ENCODE measurements at places on chromosomes 7 and 10.

- no peak for DNase-seq
Observed at GRCh38 chr7:132944774-132945173, 137.1 kb downstream of the CHCHD3 start.

DNA sequence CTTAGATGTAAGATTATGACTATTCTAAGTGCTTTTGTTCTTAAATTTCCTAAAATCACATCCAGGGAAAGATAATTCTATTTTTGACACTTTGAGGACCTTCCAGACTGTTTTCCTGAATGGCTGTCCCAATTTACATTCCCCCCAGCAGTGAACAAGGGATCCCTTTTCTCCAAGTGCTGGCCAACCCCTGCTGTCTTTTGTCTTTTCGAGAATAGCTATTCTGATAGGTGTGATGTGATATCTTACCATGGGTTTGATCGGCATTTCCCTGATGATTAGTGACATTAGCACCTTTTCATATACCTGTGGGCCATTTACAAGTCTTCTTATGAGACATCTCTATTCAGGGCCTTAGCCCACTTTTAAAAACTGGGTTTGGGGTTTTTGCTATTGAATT, 526.7 kb upstream of the FZD8 start:
- no peak for DNase-seq

GRCh38 chr7:42768045-42768444, 143.8 kb downstream of the C7orf25 start:
- DNase-seq = no peak

DNA sequence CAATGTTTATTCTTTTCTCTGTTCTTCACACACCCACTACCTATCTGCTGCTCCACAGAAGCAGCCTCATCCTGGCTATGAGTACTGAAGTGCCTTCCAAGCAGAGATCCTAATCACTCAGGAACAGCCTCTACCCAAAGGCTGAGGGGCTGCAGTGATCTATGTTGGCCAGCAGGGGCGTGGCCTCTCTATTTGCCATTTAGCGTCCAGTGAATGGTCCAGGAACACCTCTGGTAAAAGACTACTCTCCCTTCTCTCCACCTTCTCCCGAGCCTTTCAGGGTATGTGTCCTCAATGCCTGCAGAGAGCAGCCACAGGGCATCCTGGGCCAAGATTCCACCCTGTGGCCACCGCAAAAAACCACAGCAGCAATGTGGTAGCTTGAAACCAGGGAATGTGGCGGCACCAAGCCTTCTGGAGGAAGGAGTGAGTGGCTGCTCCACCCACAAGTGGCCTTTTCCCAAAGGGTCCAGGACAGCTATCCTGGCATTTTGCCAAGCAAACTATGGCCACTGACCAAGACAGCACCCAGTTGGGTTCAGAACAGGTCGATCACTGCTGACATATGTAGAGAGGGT, 70.9 kb downstream of the SYPL1 start:
- no peak for DNase-seq

DNA sequence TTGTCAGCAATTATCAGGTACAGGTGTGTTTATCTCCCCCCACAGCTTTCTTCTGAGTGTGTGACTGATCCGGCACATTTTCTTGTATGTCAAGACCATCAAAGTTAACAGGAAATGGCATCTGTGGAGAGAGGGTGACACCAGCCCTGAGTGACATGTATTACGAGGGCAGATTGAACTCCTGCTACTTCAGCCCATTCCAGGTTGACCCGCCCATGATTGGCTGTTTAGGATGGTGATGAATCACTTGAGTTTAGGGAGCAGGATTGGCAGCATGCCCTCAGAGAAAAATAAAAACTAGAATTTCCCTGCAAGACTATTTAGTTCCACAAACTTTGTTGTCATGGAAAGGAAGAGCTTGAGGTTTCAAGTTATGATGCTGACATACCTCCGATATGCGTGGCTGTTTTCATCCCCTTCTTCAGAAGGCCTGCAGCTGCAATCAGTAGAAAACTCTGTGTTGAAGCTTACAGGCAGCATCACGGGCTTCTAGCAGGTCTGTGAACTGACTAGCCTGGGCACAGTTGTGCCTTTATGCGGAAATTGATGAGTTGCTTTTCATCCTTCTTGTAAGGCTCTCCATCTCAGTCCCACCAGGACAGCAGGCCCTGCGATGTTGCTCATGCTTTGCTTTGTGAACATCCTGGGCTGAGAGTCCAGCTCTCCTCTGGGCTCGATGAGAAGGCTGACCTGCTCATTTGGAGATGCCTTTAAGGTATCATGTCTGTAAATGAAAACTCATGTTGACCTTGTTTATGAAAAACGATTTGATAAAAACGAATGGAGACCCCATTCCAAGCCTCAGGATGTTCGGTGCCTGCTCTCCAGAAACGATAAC, 8.0 kb upstream of the CELF2 start:
- no peak for DNase-seq

- peak; percentile 51 for DNase-seq
Observed at GRCh38 chr10:52308251-52309031, 5.6 kb upstream of the DKK1 start.

DNA sequence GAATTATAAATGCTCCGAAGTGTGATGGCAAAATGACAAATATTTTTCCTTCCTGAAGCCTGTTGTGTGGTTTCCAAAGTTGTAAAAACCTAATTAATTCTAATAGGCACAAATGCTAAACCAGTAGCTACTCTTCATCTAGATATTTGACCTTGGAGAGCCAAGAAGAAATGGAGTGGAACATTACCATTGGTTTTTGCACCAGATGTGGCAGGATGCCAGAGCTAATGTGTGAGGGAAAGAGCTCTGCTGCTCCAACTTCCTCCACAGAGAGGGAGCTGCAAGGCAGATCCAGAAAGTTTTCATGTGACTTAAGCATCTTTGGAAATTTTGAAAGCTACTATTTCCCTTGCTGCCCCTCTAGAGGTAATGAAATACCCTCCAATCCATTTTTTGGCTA, 65.1 kb upstream of the HPS1 start:
- DNase-seq = no peak

DNA sequence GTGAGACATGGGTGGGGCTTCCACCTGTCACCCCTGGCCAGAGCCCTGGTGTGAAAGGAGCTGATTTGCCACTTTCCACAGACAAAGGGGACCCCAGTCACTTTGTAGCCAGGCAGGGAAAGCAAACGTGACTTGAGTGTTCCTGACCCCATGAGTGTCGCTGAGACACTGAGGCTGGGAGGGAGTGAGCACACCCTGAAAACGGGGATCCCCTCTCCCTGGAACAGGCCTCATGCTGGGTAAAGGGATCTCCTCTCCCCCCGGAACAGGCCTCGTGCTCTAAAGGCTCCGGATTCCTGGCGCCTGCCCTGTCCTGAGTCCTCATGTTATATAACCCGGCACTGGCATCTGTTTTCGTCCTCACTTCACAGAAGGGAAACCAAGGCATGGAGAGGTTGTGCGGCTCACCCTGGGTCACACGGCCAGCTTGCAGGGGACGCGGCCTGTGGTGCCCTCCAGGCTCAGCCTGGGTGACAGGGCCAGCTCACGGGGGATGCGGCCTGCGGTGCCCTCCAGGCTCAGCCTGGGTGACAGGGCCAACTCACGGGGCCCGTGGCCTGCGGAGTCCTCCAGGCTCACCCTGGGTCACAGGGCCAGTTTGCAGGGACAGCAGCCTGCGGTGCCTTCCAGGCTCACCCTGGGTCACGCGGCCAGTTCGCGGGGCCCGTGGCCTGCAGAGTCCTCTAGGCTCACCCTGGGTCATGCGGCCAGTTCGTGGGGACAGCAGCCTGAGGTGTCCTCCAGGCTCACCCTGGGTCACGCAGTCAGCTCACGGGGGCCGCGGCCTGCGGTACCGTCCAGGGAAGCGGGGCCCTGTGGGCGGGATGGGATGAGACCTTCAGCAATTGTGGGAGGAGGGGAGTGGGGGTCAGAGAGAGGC, 104.7 kb downstream of the PDGFA start:
- no peak for DNase-seq

DNA sequence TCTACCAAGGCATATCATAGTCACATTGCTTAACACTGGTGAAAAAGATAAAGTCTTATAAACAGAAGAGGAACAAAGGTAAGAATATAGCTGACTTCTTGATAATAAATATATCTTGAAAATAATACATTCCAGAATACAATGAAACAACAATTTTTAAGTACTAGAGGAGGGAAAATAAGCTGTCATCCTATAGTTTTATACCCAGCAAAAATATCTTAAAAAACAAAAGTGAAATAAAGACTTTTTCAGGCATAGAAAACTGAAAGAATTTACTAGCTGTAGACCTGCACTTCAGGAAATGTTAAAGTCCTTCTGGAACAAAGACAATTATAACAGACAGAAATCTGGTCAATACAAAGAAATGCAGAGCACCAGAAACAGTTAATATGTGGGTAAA, 21.4 kb upstream of the MACROH2A2 start:
- DNase-seq = no peak

DNA sequence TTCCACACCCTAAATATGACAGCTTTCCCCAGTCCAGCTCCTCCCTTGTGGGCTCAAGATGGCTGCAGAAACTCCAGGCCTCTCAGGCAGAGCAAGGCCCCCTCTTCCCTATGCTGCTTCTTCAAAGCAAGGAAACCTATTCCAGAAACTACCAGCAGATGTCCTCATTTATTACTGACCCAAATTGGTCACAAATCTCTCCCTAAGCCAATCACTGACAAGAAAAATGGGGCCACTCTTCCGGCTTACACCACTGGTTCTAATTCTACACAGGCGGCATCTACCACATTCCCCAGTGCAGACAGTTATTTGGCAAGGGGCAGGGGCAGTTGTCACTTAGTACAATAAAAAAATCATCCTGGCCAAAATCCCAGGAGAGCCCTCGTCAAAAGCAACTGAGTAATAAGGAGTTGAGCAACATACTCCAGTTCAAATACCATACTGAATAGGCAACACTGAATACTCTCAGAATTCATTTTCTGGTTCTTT, 150.4 kb downstream of the SFMBT2 start:
- DNase-seq = peak; percentile 40

GRCh38 chr7:130150587-130150986, 54.6 kb downstream of the TMEM209 start:
- no peak for DNase-seq

DNA sequence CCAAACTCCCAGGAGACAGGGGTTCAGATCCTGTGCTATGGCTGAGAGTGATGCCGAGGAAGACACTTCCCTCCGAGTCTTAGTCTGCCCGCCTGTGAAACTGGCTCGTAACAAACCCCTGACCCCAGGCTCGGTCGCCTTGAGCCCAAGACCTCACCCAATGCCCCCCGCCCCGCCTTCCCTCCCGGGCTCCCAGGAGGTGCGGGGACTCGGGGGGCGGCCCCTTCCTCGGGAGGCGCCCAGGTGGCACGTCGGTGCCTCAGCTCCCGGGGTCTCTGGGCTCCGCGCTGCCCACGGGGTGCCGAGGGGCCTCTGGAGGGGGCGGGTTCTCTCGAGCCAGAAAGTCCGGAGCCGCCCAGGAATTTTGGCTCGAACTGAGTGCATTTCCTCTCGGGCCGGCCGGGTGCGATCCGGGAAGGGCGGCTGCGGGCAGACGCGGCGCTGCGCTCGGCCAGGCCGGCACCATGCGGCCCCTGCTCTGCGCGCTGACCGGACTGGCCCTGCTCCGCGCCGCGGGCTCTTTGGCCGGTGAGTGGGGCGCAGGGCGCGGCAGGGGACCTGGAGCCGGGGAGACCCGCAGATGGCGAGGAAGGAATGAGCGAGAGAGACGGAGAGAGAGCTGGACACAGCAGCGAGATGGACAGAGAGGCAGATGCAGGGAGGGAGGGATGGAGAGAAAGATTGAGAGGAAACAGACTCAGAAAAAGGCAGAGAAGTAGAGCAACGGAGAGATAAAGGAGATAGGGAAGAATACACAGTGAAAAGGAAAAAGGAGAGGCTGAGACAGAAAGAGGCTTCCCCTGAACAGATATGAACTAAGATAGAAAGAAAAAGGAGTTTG, at the start of gene PLAC9:
PLAC9 (plus strand) TSS at position 432 of the 841 bp plus-strand sequence; CDS start at position 465, 33 bp downstream.
- DNase-seq = no peak

- no peak for DNase-seq
Observed at GRCh38 chr7:115812794-115813193, 217.8 kb downstream of the TFEC start.

GRCh38 chr10:86371691-86372090, 5.1 kb upstream of the GRID1 start:
- no peak for DNase-seq

GRCh38 chr7:135168001-135168400, 2.5 kb downstream of the CYREN start:
- peak; percentile 15 for DNase-seq

GRCh38 chr7:42699380-42700178, 212.3 kb downstream of the C7orf25 start:
- DNase-seq = no peak

DNA sequence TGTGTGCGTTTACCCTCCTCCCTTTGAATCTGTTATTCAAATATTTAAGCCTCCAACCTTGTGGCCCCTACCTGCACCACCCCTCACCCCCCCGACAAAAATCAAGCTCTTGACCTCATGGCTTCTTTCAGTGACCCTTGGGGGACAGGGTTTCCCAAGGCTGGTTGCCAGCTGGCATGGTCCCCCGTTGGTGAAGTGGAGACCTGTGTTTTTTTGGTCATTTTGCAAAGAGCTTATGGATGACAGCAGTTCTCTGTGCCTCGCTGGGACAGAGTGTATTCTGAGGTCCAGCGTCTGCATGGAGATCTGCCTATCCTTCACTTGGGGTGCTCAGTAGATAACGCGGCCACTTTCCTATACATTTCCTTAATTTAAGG, 111.0 kb downstream of the TCF7L2 start:
- DNase-seq = no peak

- no peak for DNase-seq
Observed at GRCh38 chr10:69853064-69853463, 51.4 kb downstream of the COL13A1 start.

DNA sequence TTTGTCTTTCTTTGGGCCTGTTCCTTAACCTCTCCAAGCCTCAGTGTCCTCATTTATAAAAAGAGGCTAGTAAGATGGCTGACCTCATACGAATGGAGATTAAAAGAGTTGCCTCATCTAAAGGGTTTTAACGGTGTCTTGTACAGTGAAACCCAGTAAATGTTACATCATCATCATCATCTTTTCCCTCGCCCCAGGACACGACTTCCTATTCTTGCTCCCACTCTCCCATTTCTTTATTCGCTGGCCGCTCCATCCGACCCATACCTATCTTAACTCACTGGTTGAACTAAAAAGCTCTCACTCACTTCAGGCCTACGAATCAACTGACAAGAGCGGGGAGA, 554 bp downstream of the FRA10AC1 start:
- DNase-seq = peak; percentile 63

DNA sequence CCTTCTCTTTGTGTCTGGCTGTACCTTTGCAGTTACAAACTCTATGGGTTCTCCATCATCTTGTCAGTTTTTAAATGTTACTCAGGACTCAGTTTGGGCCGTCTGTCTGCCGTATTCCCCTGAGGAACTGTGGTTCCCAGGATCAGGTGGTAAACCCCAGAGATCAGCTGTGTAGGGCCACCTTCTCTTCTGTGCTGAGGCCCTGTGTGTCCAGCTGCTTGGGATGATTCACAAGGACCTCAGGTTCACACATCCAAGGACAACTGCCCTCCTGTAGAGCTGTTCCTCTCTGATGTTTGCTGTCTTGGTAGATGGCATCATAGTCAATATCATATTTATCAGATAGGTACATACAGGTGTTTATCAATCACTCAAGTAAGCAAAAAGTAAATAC, 24.5 kb downstream of the CUL1 start:
- no peak for DNase-seq

Data from hippocampal formation (tissue), 2 donors.